Temporal lobe (tissue), 4 donors: ENCODE measurements at places on chromosomes 16 and 17. TPM values are rescaled to one million over a fixed set of nuclear protein-coding genes. Genes with fewer than 3 reads are reported as not detected.

Gene SPECC1
- total RNA-seq = 45.2 TPM

Gene CRYBA1
- not detected for total RNA-seq

Gene VASN
- total RNA-seq = 2.5 TPM

Gene MSLN
- total RNA-seq = not detected
